ENCODE measurements at places on chromosomes 5 and 9.

- no peak for DNase-seq
Observed at GRCh38 chr9:37917313-37917731, 13.4 kb upstream of the SLC25A51 start.

DNA sequence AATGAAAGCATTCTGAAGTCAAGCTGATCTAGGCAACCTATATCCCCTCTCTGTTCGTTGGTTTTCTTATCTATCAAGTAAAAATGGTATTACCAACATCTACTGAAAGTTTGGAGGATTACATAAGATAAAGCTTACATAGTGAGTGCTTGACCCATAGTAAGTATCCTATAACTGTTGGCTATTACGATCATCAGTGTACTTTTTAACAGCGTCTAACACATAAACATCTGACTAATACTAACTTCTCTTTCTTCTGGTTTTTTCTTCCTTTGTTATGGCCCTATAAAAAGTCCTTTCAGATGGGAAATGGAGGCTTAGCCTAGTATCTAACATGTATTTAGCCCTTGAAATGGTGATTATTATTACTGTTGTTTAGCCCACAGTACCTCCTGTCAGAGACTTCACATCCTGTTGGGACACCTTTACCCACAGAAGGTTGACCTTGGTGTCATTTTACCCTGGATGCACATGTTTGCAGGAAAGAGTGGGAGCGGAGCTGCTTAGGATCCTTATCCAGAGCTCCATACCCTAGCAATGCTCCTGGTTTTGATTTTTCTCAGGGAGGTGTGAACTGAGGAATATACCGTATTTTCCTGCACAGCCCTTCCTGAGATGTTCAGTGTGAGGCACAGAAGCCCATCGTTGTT lies 6.0 kb downstream of the INSYN2B start:
- no peak for DNase-seq

DNA sequence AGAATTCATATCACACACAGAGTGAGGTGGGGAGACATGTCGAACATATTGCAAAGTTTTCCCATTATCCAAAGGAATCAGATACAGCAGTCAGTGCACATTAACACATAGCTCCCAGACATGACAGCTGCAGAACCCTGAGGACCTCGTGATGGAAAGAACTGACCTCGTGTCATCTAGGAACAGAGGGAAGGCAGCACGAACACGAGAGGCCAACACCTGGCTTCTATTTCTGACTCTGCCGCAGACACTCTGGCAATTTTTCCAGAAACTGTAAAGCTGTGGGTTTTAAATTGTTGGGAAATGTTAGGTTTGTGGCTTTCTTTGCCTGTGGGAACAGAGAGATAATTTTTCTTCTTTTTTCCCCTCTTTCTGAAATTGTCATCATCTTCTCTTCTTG lies 315.0 kb upstream of the PIK3R1 start:
- no peak for DNase-seq

DNA sequence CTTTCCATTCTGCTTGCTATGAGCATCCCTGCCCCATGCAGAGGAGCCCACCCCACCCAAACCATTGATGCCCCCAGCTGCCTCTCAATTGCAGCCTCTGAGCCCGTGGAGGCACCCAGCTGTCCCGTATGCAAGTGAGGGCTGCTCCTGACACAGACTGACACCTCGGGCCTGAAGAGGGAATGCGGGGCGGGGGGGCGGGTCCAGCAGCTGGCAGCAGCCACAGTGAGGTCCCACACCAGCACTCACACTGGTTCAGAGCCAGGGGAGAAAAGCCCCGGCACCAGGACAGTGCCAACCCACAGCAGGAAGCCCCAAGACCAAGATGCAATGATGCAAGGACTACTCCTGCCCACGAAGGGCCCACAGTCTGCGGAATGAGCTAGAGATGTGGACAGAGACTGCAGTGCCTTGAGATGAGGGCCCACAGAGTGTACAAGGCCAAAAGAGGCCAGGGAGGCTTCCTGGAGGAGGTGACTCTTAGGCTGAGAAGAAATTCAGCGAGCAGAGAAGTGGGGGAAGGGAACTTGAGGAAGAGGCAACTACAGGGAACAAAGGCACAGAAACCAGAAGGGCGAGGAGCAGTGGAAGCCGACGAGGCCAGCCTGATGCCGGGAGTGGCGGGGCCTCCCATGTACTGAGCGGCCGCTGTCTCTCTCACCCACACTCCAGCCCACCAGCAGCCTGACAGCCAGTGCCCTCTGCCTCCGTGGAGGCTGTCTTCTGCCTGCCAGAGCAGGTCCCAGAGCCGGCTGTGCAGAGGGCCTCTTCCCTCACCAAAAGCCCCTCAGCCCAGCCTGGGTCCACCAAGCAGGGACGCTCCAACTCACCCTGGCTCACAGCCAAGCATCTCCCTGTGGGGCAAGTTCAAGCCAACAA lies 9.2 kb downstream of the EEIG1 start:
- DNase-seq: no peak

DNA sequence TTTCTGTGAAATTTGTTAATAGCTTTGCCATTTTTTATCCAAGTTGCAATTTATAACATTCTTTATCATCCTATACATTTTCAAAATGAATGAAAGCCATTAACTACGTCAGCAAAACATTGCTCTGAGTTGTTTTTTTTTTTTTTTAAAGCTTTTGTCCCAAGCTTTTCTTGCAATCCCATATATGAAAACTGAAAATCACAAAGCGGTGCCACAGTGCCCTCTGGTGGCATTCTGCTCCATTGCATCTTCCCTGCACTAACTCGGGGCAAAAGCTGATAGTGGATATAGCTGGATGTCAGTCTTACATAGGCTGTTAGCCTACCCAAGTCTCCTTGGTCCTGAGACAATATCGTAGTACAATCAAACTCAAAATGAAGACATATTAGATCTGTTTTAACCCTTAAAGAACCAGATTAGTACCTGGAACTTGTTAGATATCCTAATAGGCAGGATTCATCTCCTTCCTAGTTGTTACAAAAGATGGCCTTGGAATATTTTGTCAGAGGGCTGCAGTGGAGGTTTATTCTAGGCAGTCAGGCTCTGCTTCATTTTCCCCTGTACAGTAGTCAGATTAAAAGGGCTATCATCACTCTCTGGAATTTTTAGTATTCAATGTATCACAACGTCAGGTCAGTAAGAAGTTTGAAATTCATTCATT lies 669.9 kb downstream of the PTPRD start:
- peak; percentile 64 for DNase-seq

DNA sequence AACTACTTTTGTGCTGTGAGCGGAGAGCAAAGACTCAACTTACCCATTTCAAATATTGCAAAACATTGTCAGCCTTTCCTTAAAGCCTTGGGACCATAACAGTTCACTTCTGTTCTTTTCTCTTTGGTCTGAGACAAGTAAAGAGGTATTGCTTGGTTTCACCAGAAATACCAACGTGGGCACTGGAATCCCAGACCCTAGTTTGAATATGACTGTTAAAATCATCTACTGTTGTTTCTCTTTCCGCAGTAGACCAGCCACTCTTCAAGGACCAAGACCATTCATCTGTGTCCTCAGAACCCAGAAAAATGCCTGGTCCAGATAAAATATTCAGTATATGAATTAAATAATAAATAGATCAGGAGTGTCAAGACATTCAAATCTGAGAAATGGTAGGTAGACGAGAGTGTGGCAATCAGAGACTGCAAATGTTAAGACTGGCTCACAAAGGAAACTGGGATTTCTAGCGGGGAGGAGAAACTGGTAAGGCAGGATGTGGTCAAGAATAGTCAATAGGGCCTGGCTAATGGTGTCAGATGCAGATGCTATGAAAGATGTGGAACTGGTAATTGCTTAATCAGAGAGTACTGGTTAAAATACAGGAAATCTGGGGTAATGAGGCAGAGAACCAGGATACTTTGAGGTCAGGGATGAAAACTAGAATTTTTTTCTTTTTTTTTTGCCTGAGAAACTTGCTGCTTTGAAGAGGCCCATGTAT lies 82.1 kb upstream of the IL33 start:
- DNase-seq: peak; percentile 97

GRCh38 chr5:156359476-156359875 lies 32.5 kb downstream of the SGCD start:
- DNase-seq: no peak

GRCh38 chr9:15306068-15306756 lies 804 bp downstream of the TTC39B start:
- peak; percentile 89 for DNase-seq

DNA sequence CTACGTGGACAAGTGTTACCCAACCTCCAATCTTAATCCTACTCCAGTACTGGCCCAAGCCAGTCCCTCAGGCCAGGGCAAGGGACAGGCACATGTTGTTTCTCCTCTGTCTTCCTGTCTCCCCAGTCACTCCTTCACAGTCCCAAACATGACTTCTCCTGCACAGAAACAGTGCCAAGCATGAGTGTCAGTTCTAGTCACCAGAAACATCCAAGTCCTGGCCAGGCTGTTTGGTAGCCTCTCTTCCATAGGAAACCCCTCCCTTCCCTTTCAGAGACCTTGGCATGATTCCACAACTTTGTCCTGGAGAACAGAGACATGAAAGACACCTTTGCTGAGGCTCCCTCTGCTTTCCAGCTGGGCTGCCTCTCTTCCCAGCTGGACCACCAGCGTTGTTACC lies 56.2 kb upstream of the SLC2A8 start:
- DNase-seq: no peak

DNA sequence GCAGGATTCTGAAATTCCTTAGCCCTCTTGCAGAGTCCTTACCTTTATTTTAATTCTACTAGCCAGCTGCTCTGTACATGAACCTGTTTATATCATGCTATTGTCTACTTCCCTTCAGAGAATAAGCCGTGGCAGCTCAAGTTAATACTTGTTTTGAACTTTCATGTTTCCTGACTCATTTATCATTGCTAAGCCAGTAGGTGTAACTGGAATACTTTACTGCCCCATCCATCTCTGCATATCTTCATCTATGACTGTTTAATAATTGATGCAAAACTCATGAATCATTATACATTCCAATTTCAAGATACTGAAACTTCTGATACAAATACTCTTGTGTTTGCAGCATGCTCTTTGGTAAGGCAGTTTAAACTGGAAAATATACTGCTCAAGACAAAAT lies 174.7 kb downstream of the PPP2R2B start:
- DNase-seq: peak; percentile 94

DNA sequence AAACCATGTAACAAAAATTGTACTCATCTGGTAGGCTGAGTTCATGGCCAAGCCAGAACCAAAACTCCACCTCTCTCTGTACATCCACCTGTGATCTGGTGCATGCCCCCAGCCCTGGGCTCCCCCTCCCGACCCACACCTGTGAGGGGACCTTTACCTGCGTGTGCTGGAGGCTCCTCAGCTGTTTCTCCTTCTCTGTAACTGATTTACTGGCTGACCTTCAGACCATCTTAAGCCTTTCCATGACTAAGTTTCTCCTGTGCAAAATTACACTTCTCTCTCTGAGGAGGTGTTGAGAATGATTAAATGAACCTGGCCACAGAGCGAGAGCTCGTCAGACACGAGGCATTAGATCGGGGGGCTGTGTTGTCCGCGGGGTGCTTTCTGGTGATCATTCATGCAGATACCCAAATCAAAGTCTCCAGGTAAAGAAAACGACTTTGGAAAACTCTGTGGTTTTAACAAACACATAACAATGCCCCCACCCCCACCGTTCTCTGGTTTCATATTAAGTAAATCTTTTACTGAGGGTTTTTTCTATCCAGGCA lies 136.4 kb downstream of the SEMA5A start:
- no peak for DNase-seq

GRCh38 chr5:56530626-56531138 lies 284.7 kb upstream of the MAP3K1 start:
- no peak for DNase-seq

DNA sequence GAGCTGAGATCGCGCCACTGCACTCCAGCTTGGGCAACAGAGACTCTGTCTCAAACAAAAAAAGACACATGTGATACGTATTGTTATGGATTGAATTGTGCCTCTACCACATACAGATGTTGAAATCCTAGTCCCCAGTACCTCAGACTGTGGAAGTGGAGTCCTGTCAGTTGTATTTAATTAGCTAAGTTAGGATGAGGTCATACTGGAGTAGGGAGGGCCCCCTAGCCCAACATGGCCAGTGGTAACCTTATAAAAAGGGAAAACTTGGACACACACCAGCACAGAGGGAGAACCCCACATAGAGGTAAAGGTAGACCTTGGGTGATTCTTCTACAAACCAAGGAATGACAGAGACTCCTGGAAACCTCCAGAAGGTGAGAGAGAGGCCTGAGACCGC lies 119.8 kb downstream of the GADD45G start:
- DNase-seq: no peak

- no peak for DNase-seq
Observed at GRCh38 chr5:160470437-160471361, 49.0 kb downstream of the PTTG1 start.

DNA sequence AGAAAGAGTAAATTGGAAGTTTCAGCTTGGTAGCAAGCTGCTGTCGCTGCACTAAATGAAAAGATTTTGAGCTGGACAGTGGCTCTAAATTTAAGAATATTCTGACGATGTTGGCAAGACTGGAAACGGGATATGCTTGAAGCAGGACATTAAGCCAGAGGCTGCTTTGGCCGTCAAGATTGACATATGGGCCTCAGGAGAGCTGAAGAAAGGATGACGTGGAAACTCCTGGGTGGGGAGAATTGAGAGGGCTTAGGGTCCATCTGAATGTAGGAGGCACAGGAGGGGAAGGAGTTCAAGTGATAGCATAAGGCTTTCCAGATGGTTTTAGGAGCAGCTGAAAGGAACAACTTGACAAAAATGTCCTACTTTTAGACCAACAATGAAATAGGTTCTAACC lies 108.9 kb downstream of the PAPPA start:
- no peak for DNase-seq

- DNase-seq: no peak
Observed at GRCh38 chr9:18124760-18125159, 349.2 kb upstream of the ADAMTSL1 start.

DNA sequence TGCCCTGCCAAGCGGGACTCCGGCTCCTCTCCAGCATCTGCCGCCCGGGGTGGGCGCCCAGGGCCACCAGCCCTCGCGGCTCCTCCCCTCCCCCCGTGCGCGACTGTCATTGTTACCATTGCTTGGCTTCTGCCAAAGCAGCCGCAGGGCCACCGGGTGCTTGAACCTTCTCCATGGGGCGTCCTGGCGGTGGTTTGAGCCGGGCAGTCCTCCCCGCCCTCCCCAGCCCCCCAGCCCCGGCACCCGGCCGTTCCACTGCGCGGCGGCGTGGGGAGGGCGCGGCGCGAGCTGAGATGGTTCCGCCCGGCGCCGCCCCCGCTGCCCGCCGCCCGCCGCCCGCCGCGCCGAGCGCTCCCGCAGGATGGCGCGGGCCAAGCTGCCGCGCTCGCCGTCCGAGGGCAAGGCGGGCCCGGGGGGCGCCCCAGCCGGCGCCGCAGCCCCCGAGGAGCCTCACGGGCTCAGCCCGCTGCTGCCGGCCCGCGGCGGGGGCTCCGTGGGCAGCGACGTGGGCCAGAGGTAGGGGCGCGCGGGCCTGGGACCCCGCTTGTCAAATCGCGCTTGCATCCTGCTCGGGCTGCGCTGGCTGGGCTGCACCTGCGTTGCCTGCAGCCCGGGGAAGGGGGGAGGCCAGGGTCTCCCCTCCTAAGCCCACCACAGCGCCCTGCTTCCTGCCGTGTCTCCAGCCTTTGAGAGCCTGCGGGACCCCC lies 34.4 kb downstream of the KCNT1 start:
- DNase-seq: no peak

- DNase-seq: no peak
Observed at GRCh38 chr9:83449983-83450382, 88.2 kb downstream of the FRMD3 start.

Measured in epithelial cell of esophagus (primary cell).